Lower lobe of right lung (tissue), 2 donors: ENCODE measurements at places on chromosomes 1 and 21.

- H3K4me3 ChIP-seq, result no peak overlapping the region
- no peaks in the 10 kb centered on the region for H3K27me3 ChIP-seq
- peaks cover 10% of the 10 kb centered on the region for H3K36me3 ChIP-seq
- H3K4me1 ChIP-seq, result peaks cover 57% of the 10 kb centered on the region
- H3K27ac ChIP-seq, result peak overlapping the region; percentile 59
Observed at GRCh38 chr1:15706751-15707150, 22.6 kb downstream of the PLEKHM2 start.

DNA sequence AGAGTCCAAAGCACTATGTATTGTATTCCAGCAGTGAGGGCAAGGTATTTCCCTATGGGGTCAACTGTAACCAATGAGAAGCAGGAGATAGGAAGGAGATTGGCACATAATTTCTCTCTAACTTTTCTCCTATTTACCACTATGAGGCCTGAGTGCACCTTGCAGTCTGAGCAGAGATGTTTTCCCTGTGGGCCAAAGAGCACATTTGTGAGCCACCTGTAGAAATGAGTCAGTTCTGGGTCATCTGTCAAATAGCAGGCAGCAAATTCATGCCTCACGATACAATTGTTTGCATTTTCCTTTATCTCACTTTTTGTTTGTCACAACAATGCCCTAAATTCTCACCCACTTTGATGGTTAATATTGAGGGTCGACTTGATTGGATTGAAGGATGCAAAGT lies 547.2 kb upstream of the NCAM2 start:
- H3K4me1 ChIP-seq, result no peaks in the 10 kb centered on the region
- no peaks in the 10 kb centered on the region for H3K36me3 ChIP-seq
- H3K4me3 ChIP-seq, result no peak overlapping the region
- H3K27ac ChIP-seq, result no peak overlapping the region
- DNase-seq, result no peak

DNA sequence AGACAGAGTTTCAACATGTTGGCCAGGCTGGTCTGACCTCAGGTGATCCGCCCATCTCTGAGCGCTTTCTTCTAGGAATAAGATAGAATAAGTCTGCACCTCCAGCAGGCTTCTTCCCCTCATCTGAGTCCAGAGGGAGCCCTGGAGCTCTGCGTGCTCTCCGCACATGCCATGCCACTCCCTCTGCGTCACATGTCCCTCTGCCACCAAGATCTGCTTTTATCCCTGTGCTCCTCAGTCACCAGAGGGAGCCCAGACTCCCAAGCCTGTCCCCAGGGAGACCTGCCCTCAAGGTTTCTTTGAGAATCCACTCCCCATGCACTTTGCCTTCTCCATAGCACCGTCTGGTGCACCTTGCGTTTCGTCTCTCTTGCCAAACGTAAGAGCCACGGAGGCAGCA lies 213.0 kb downstream of the CAMTA1 start:
- no peaks in the 10 kb centered on the region for H3K36me3 ChIP-seq
- no peak overlapping the region for H3K4me3 ChIP-seq
- DNase-seq, result no peak
- H3K27me3 ChIP-seq, result peaks cover 6% of the 10 kb centered on the region

GRCh38 chr1:20354610-20355009 lies 63.9 kb downstream of the VWA5B1 start:
- no peak overlapping the region for H3K27ac ChIP-seq
- DNase-seq, result no peak
- H3K4me3 ChIP-seq, result no peak overlapping the region
- H3K27me3 ChIP-seq, result peaks cover 16% of the 10 kb centered on the region
- H3K36me3 ChIP-seq, result no peaks in the 10 kb centered on the region
- peaks cover 6% of the 10 kb centered on the region for H3K4me1 ChIP-seq

DNA sequence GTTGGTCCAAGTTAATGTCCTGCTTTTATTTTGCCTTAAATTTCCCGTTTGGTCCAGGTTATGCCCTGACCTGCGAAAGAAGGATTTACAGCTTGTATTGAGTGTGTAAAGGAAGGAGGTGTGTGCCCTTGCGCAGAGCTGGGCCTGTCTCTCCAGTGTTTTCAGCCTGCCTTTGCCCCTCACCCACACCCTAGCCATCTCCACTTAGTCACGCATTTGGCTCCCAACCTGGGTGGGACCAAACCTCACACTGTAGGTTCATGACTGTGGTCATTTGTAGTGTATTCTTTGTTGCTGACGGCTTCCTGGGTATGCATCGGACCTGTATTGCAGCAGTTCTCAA lies 572 bp upstream of the SRSF10 start:
- peak overlapping the region; percentile 98 for H3K27ac ChIP-seq
- DNase-seq, result no peak
- peak overlapping the region; percentile 96 for H3K4me3 ChIP-seq
- H3K27me3 ChIP-seq, result no peaks in the 10 kb centered on the region
- peaks cover 12% of the 10 kb centered on the region for H3K36me3 ChIP-seq
- peaks cover 64% of the 10 kb centered on the region for H3K4me1 ChIP-seq

- no peaks in the 10 kb centered on the region for H3K36me3 ChIP-seq
- H3K27ac ChIP-seq, result no peak overlapping the region
- no peak for DNase-seq
- no peaks in the 10 kb centered on the region for H3K4me1 ChIP-seq
- H3K4me3 ChIP-seq, result no peak overlapping the region
Observed at GRCh38 chr1:7341145-7341905, 429.8 kb upstream of the VAMP3 start.

DNA sequence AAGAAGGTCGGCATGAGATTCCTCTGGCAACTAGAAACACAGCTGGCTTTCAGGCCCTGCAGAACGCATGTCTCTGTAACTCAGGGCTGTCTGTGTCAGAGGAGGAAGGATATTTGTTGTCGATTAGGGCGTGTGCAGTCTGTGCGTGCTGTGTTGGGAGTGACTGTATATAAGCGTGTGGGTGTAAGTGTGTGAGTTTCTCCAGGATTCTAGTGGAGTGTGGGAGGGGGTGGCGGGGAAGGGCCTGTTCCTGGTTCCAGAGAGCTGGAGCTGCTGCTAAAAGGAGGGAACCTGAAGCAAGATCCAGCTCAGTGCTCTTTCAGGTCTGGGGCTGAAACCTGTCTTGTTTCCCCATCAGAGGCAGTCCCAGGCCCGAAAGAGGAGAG lies 74.3 kb downstream of the SLC16A1 start:
- no peak for DNase-seq
- peak overlapping the region; percentile 56 for H3K27ac ChIP-seq
- no peaks in the 10 kb centered on the region for H3K27me3 ChIP-seq
- no peak overlapping the region for H3K4me3 ChIP-seq
- H3K36me3 ChIP-seq, result no peaks in the 10 kb centered on the region
- H3K4me1 ChIP-seq, result peaks cover 16% of the 10 kb centered on the region

GRCh38 chr1:77824079-77824478 lies 44.6 kb downstream of the MIGA1 start:
- DNase-seq, result no peak
- H3K27me3 ChIP-seq, result no peaks in the 10 kb centered on the region
- H3K4me3 ChIP-seq, result no peak overlapping the region
- no peak overlapping the region for H3K27ac ChIP-seq
- peaks cover 6% of the 10 kb centered on the region for H3K4me1 ChIP-seq

DNA sequence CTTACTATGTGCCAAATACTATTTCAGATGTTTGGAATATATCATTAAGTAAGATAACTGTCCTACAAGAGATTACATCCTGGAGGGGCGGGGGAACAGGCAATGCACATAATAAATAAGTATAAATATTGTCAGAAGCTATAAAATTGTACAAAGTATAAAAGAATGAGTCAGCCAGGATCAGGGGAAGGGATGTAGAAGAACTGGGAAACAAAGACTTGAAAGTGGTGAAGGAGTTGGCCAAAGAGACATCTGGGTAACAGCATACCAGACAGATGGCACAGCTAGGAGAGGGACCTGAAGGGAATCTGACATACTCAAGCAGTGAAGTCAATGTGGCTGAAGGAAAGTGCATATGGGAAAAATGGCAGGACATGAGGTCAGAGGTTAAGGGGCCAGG lies 53.9 kb downstream of the CYYR1 start:
- no peaks in the 10 kb centered on the region for H3K36me3 ChIP-seq
- no peak for DNase-seq
- H3K4me1 ChIP-seq, result no peaks in the 10 kb centered on the region
- H3K27me3 ChIP-seq, result no peaks in the 10 kb centered on the region

DNA sequence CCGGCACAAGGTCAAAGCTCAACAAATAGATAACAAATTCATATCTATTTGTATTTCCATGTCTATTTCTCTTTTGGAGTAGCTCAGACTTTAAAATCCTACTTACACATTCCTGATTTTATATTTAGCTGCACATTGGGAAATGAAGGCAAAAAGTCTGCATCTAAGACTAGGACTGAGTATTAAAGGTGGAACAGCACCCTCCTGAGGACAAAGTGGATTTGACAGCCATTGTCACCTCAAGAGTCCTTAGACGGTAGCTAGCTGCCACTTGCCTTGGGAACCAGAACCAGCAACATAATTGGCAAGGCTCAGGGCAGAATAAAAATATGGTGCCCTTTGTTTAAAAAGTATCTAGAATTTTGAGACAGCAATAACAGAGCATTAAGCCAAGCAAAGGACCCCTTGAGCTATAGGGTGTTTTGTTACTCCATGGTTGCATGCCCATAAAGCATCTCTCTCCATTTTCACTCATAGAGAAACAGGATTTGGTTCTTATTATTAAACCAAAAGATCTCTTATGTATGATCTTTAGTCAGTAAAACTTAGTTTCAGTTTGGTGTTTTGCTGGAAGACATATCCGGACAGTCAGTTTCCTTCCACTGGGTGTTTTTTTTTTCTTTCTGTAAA lies 30.0 kb upstream of the SGIP1 start:
- DNase-seq, result no peak
- H3K36me3 ChIP-seq, result no peaks in the 10 kb centered on the region
- H3K27me3 ChIP-seq, result no peaks in the 10 kb centered on the region
- H3K4me1 ChIP-seq, result peaks cover 4% of the 10 kb centered on the region
- no peak overlapping the region for H3K4me3 ChIP-seq

DNA sequence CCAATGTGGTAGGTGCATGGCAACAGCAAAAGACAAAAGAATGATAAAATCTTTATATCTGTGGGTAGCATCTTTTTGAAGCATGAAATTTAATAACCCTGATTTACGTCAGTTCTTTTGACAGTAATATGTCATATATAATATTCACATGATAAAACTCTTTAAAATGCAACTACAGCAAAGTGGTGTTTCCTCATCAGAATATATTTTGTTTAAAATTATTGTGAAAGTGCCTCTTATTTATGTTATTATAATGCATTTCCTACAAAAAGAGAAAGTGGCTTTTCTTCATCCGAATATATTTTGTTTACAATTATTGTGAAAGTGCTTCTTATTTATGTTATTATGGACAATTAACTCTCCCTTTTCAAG lies 46.9 kb upstream of the EEIG2 start:
- H3K36me3 ChIP-seq, result no peaks in the 10 kb centered on the region
- no peak overlapping the region for H3K4me3 ChIP-seq
- H3K27ac ChIP-seq, result no peak overlapping the region

DNA sequence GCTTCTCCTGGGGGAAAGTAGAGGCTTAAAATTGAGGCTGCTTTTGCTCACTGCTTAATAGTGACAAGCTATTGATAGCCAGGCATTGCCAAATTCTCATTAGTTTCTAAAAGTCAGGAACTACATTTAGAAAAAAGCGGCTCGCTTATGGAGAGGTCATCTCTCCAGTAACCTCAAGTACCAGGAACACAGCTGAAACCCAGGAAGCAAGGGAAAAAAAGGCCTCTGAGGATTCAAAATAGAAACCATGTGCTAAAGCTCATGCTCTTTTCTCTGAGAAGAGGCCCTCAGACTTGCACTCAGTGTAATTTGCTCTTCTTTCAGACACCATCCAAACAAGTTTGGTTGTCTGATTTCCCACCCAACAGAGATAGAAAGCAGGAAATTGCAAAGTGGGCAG lies 261.4 kb upstream of the USP25 start:
- H3K36me3 ChIP-seq, result no peaks in the 10 kb centered on the region
- DNase-seq, result no peak
- H3K27me3 ChIP-seq, result no peaks in the 10 kb centered on the region
- no peak overlapping the region for H3K27ac ChIP-seq
